ENCODE measurements at places on chromosomes 6 and 20. TPM values are rescaled to one million over a fixed set of nuclear protein-coding genes. Genes with fewer than 3 reads are reported as not detected.

DNA sequence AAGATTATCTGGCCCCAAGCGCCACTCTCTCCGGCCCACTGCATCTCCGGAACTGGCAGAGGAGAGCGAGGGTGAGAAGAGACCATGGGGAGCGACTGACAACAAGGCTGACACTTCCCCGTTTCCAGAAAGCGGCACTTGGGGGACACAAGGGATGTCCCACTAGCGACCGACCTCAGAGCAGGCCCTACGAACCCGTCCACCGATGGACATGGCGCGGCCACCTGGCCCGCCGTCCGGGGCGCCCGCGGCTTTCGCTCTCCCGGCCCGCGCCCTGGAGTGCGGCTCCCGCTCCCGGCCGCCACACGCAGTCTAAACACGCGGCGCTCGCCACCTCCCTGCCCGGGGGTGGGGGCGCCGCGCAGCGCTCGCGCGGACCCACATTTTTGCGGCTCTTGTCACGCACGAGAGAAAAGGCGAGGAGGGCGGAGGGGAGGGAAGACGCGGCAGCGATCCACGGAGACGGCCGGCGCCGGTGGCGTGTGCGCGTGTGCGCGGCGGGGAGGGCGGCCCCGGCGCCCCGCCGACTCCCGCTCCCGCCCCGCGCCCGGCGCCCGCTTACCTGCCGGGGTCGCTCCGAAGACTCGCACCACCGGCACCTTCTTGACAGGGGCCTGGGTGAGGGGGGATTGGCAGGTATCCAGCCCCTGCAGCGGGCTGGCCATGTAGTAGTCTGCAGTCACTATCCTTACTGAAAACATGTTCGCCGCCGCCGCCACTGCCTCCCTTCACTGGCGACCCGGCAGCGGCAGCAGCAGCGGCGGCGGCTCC is 645 bp downstream of the REV3L start:
- H3K27ac ChIP-seq, result peak overlapping the region; percentile 90
- DNase-seq, result no peak
- H3K36me3 ChIP-seq, result no peaks in the 10 kb centered on the region
- H3K4me1 ChIP-seq, result peaks cover 58% of the 10 kb centered on the region
- peak overlapping the region; percentile 66 for H3K4me3 ChIP-seq

NDRG3 gene
- total RNA-seq, result 55.6 TPM

GRCh38 chr6:149913540-149914240 is 9.2 kb downstream of the RAET1G start:
- no peak overlapping the region for H3K4me3 ChIP-seq
- H3K27me3 ChIP-seq, result no peaks in the 10 kb centered on the region
- H3K27ac ChIP-seq, result no peak overlapping the region
- no peaks in the 10 kb centered on the region for H3K4me1 ChIP-seq

DNA sequence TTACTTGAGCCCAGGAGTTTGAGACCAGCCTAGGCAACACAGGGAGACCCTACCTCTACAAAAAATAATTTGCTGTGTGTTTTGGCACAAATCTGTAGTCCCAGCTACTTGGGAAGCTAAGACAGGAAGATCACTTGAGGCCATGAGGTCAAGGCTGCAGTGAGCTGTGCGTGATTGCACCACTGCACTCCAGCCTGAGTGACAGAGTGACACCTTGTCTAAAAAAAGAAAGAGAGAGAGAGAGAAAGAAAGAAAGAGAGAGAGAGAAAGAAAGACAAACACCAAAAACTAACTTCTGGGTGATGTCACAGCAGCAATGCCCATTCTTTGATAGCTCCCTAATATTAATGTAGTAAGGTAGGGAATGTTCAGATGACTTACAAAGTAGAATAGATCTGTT is 20.4 kb downstream of the USP49 start:
- H3K4me3 ChIP-seq, result no peak overlapping the region
- no peaks in the 10 kb centered on the region for H3K4me1 ChIP-seq
- no peak for DNase-seq
- no peak overlapping the region for H3K27ac ChIP-seq
- H3K36me3 ChIP-seq, result no peaks in the 10 kb centered on the region
- H3K27me3 ChIP-seq, result no peaks in the 10 kb centered on the region

- H3K36me3 ChIP-seq, result no peaks in the 10 kb centered on the region
- H3K27me3 ChIP-seq, result no peaks in the 10 kb centered on the region
- no peak overlapping the region for H3K27ac ChIP-seq
- no peak for DNase-seq
- no peak overlapping the region for H3K4me3 ChIP-seq
Measured at GRCh38 chr6:26613689-26614683, 17.2 kb downstream of the ABT1 start.

CENPW gene
- total RNA-seq, result 54.5 TPM

- H3K36me3 ChIP-seq, result no peaks in the 10 kb centered on the region
- DNase-seq, result no peak
- no peaks in the 10 kb centered on the region for H3K4me1 ChIP-seq
- H3K27ac ChIP-seq, result no peak within 1 kb of the TSS
- no peaks in the 10 kb centered on the region for H3K27me3 ChIP-seq
Measured at GRCh38 chr6:22569281-22570184, at the start of gene HDGFL1. HDGFL1 (plus strand) TSS chr6:22569566; CDS start chr6:22569576, 10 bp downstream.

DNA sequence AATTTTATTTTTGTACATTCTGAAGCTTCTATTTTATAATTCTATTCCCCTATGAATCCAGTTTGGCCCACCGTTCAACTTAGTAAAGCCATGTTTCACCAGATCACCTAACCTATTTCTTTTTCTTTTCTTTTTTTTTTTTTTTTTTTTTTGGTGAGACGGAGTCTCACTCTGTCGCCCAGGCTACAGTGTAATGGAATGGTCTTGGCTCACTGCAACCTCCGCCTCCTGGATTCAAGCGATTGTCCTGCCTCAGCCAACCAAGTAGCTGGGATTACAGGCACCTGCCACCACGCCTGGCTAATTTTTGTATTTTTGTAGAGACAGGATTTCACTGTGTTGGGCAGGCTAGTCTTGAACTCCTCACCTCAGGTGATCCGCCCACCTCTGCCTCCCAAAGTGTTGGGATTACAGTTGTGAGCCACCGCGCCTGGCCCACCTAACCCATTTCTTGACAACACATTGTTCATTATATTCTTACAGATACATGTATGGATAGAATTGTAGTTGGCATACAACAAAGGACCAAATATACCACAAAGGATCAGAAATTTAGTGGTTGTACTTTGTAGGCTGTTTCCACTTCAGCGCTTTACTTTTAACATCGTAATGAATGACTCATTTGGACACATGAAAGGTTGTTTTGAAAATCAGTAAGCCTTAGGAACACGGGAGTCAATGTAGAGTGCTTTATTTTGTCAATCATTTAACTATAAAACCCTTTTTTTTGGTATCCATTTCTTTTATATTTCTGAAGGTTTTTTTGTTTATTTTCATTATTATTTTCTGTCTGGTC is 63.2 kb downstream of the GJA1 start:
- no peaks in the 10 kb centered on the region for H3K4me1 ChIP-seq
- H3K4me3 ChIP-seq, result no peak overlapping the region
- H3K27ac ChIP-seq, result no peak overlapping the region
- H3K27me3 ChIP-seq, result no peaks in the 10 kb centered on the region
- no peaks in the 10 kb centered on the region for H3K36me3 ChIP-seq
- DNase-seq, result no peak

DNA sequence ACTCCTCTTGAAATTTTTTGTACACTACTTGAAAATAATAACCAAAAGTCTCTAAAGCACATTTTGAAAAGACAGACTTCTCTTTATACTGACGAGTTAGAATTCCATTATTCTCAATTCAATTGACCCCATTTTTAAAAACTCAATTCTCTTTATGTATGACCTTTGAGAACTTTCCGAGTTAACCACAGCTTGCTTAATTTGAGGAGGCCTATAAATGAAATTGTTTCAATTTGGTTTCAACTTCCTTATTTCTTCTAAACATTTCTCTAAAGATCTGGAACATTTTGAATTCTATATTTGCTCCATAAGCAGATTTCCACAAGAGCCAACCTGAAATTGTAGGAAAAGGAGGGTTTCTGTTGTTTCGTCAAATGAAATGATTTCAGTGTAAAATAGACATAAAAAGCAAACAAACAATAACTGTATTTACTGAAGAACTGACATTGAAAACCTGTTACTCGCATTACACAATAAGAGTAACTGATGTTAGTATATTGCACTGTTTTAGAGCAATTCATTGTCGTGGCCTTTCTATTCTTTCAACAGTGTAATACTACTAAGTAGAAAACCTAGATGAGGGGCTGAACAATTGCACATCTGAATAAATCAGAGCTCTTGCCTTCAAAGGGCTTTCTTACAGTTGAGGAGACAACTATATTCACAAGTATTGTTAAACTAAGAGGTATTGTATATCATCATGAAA is 223.6 kb downstream of the HIVEP2 start:
- H3K36me3 ChIP-seq, result no peaks in the 10 kb centered on the region
- H3K4me3 ChIP-seq, result no peak overlapping the region
- H3K4me1 ChIP-seq, result peaks cover 9% of the 10 kb centered on the region
- no peaks in the 10 kb centered on the region for H3K27me3 ChIP-seq
- DNase-seq, result no peak

DNA sequence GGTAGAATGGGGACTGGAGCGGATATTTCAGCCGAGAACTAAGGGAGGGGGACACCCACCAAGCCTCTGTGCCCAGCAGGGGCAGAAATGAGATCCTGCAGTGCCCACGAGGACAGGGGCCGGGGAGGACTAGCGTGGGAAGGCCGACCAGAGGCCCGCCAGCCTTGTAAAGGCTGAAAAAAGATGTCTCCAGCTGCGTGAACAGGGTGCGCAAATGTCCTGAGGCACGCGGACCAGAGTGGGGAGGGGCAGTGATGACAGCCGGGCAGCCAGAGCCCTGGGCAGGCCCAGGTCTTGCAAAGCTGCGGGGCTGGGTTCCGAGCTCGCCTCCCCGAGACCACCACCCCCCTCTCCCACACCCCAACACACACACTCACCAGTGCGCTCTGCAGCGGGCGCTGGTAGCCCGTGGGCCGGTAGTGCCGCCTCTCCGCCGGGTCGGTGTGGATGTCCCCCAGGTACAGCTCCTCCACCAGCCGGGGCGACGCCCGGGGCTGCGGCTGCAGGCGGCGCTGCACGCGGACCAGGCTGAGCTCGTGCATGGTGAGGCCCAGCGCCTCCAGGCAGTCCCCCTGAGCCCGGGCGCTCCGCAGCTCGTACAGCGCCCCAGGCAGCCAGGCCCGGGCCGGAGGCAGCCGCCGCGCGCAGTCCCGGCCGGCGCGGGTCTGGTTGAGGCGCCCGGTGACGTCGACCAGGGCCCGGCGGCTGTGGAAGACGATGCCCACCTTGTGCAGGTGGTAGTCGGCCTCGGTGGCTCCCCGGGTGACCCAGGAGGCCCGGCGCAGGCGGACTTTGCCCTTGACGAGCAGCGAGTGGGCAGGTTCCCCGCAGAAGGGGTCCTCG is 48.2 kb downstream of the APCDD1L start:
- no peak overlapping the region for H3K27ac ChIP-seq
- no peaks in the 10 kb centered on the region for H3K36me3 ChIP-seq
- H3K4me3 ChIP-seq, result no peak overlapping the region
- H3K4me1 ChIP-seq, result no peaks in the 10 kb centered on the region

DNA sequence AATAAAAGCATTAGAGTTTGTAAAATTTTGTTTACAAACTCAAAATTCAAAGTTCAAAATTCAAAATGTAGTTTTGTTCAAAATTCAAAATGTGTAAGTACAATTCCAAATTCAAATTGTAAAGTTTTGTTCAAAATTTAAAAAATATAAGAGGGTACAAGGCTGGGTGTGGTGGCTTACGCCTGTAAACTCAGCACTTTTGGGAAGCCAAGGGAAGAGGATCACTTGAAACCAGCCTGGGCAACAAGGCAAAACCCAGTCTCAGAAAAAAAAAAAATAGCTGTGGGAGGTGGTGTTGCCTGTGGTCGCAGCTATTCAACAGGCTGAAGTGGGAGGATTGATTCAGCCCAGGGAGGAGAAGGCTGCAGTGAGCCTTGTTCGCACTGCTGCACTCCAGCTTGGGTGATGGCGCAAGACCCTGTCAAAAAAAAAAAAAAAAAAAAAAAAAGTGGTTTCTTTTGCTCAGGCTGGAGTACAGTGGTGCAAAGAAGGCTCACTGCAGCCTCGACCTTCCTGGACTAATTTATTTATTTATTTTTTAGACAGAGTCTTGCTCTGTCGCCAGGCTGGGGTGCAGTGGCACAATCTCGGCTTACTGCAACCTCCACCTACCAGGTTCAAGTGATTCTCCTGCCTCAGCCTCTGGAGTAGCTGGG is 5.4 kb upstream of the ZBTB12 start:
- H3K4me1 ChIP-seq, result peaks cover 28% of the 10 kb centered on the region
- H3K36me3 ChIP-seq, result no peaks in the 10 kb centered on the region
- H3K4me3 ChIP-seq, result no peak overlapping the region
- DNase-seq, result no peak
- H3K27ac ChIP-seq, result no peak overlapping the region
- H3K27me3 ChIP-seq, result no peaks in the 10 kb centered on the region

DNA sequence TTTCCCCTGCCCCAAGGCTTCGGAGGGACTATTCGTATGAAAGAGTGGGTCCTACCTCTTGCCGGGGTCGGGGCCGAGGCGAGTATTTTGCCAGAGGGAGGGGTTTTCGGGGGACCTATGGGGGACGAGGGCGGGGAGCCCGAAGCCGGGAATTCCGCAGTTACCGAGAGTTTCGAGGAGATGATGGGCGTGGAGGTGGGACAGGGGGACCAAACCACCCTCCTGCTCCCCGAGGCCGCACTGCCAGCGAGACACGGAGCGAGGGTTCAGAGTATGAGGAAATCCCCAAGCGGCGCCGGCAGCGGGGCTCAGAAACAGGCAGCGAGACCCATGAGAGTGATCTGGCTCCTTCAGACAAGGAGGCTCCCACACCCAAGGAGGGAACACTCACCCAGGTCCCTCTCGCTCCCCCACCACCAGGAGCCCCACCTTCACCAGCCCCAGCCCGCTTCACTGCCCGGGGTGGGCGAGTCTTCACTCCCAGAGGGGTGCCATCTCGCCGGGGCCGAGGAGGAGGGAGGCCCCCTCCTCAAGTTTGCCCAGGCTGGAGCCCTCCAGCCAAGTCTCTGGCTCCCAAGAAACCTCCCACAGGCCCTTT is 11.3 kb downstream of the PRRC2A start:
- no peak overlapping the region for H3K27ac ChIP-seq
- peaks cover 28% of the 10 kb centered on the region for H3K36me3 ChIP-seq
- no peaks in the 10 kb centered on the region for H3K4me1 ChIP-seq
- H3K4me3 ChIP-seq, result no peak overlapping the region

DNA sequence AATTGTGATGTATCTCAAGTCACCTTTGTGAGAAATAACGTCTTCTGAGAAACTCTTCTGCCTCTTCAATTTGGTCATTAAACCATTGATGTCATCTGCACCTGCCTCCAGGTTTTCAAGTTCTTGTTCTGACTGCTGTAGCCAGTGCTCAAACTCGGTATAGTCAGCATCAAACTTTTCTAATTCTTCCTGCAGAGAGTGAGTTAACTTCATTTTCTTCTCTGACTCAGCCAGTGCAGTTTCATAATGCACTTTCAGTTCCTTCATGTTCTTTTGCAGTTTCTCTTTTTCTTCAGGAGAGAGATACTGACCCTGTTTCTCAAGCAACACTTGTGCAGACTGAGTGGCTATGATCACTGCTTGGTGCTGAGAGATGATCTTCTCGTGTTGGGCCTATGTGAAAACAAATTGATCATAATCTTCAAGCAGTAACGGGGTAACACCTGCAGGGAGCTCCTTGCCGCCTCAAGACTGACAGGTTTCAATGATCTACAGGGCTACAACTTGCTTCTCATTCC is 48.8 kb downstream of the DST start:
- H3K4me3 ChIP-seq, result no peak overlapping the region
- H3K4me1 ChIP-seq, result no peaks in the 10 kb centered on the region

FOXC1 gene
- total RNA-seq, result 18.6 TPM

Data from PC-9 (cell line).